ENCODE measurements at places on chromosomes 12 and 14.

- DNase-seq, result no peak
Measured at GRCh38 chr12:21998295-21998694, 47.7 kb upstream of the CMAS start.

- DNase-seq, result no peak
Measured at GRCh38 chr14:61218767-61219166, 62.4 kb downstream of the TMEM30B start.

DNA sequence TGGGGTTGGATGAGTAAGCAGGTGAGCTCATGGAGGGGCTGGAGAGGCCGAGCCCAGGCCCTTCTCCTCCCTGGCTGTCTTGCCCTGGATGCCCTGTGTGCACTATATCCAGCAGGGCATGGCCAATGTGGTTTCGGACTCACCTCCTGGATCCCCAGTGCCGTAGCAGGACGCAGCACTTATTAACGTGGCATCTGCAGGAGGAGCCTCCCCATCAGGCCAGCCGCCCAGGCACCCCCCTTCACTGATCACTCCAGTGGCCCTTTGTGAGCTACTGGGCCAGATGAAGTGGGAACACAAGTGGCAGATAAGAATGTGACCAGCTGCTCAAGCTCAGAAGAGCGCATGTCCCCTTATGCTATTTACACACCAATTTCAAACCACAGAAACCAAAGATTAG, 43.1 kb upstream of the DICER1 start:
- no peak for DNase-seq

DNA sequence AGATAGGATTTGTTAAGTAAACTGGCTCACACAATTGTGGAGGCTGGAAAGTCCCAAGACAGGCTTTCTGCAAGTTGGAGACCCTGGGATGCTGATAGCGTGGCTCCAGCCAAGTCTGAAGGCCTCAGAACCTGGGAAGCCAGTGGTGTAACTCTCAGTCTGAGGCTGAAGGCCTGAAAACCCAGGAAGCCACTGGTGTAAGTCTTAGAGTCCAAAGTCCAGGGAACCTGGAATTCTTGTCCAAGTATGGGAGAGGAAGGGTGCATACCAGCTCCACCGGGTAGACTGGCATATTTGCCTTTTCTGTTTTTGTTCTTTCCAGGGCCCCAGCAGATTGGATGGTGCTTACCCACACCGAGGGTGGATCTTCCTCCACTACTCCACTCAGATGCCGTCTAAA, 18.1 kb downstream of the GMFB start:
- no peak for DNase-seq

DNA sequence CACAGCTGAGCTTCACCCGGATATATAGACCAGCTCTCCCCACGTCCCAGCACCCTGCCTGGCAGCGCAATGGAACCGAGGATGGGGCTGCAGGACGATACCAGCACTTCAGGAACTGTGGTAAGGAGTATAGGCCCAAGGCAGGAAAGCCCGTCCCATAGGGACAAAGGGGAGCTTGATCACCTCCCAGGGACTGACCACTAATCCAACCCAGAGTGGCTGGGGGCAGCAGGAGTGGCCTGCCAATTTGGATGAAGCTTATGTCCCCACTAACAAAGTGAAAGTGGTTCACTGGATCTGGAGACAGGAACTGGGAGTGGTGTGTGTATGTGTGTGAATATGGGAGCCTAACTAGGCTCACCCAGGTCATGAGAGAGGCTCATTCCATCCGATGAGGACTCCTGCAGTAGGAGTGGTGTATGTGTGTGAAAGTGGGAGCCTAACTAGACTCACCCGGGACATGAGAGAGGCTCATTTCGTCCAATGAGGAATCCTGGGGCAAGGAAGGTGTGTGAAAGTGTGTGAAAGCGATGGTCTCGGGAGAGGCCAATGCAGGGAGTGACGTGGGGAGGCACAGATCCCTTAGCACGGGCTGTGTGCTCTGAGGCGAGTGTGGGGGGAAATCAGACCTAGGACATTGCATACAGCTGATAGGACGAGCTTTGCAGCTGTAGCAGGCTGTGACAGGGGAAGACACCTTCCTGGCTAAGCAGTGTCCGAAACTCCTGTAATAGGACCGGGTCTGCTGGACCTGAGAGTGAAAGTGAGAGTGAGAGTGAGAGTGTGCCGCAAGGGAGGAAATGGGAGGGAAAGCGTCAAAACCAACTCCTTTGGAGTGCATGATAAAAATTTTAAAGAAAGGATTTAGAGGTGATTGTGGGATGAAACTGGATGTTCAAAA, 25.7 kb downstream of the KLRK1 start:
- DNase-seq, result peak; percentile 84

DNA sequence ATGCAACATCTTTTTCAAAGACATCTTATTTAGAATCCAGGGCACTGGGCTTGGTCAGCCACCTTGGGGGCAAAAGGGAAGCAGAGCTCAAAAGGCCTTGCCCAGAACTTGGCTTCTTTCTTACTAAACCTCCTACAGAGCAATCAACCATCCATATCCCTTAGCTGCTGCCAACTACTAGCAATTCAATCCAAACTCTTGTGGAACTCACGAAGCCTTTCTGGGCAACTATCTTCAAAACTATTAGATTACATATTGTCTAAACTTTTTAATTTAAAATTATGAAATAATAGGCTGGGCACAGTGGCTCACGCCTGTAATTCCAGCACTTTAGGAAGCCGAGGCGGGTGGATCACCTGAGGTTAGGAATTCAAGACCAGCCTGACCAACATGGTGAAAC, 95.5 kb downstream of the PAWR start:
- no peak for DNase-seq

DNA sequence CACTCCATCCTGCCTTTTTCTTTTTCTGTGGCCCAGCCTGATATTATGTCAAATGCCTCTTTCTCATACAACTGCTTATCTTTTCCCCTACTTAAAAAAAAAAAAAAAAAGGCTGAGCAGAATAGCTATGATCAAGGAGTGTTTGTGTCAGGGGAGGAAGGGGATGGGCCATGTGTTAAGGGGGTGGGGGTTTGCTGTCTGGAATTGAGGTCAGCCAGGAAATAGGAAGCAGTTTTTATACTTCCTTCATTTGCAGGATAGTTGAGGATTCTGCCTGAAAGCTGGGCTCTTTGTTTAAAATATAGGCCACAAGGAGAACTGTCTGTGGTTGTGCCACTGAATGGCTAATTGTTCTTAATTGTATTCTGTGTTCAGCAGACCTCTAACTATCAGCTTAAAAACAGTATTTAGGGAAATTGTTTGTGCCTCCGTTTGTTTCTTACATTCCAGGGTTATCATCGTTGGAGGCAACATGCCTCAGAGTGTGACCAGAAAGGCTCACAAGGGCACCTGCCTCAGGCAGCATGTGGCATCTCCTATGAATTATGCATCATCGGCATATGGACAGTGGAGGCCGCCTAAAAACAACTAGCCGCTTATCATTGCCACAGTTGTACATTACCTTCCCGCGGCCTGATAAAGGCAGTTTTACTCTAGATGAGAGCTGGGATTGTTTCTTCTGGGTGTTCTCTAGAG, 96.0 kb downstream of the SRGAP1 start:
- DNase-seq, result peak; percentile 92

GRCh38 chr12:101521136-101521535, 46.0 kb downstream of the SPIC start:
- DNase-seq, result no peak

DNA sequence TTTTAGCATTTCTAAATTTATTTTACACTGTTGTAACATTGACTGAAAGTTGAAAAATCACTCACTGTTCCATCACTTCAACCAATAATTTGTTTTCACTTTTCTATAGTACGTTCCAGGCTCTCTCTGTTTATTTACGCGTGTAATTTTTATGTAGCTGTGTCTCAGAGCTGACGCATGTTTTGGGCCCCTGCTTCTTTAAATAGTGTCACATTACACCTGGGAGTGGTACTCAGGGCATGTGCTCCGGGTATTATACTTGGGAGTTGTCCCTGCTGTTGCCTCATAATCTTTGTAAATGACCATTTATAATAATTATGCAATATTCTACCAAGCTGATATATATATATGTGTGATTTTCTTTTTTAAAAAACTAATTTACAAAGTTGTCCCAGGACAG, 132.8 kb upstream of the CPM start:
- DNase-seq, result no peak

- no peak for DNase-seq
Measured at GRCh38 chr14:94304243-94304642, 11.2 kb upstream of the SERPINA10 start.

DNA sequence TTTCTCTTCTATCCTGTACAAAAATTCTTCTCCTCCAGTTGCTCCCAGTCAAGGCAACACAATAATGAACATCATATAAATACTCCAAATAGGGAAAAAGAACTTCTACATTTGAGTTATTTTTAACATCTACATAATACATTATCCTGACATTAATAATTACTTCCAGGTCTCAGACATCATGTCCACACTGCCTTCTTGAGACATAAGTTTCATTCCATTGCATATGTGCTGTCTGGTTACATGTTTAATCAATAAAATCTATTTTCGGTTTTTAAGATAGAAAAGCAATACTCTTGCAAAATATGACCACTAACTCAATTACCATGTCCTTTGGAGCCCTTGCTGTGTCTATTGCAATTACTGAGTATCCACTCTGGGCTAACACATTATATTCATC, 881.9 kb downstream of the GALC start:
- DNase-seq, result no peak

DNA sequence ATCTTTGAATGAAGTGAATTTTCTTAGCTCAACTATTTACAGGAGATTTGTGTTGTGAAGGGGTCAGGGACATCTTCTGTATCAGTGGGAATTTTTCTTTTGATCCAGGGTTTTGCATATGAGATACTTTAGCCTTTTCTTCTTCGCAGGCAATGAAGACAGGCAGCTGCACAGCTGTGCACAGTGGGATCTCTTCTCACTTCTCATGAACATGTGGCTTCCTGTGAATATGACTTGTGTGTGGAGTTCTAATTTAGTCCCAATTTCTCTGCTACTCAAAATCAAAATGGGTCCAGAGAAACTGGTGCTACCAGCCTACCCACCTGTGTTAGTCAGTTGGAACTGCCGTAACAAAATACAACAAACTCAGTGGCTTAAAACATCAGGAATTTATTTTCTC, 37.8 kb downstream of the ARF6 start:
- DNase-seq, result no peak

GRCh38 chr12:46160981-46161690, 107.7 kb downstream of the SLC38A1 start:
- no peak for DNase-seq

DNA sequence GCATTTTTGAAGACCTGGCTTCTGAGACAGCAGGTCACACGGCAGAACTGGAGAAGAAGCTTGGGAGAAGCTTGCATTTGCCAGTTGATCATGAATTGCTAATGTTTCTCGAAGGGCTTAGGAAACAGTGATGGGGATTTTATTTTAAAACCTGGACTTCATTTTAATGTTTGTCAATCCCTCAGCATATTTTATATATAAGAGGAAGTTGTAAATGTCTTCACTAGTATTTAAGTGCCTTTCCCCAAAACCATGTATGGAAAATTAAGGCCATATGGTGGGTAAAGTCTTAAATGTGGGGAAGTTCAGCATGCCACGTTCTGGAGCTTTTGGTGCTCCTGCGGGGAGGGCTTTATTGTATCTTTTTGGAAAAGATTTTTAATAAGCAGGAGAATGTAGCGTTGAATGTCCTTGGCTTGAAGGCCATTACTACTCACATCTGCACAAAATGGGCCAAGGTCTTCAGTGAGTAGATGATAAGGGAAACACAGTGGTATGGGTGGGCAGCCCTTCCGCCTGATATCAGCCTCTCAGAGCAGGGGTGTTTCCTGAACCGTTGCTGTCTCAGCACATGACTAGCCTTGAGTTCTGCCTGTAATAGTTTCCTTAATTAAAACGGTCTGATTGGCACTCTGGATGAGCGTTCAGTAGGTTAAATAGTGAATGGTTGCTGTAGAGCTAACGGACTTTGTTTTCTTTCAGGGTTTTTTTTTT, 511.4 kb downstream of the PCNX1 start:
- DNase-seq, result no peak

GRCh38 chr14:23953464-23954278, at the start of gene DHRS4:
DHRS4 (plus strand) TSS chr14:23953770; CDS start chr14:23953789, 19 bp downstream.
- peak; percentile 84 for DNase-seq

- peak; percentile 59 for DNase-seq
Measured at GRCh38 chr14:20782280-20782890, 1.3 kb downstream of the RNASE6 start.

DNA sequence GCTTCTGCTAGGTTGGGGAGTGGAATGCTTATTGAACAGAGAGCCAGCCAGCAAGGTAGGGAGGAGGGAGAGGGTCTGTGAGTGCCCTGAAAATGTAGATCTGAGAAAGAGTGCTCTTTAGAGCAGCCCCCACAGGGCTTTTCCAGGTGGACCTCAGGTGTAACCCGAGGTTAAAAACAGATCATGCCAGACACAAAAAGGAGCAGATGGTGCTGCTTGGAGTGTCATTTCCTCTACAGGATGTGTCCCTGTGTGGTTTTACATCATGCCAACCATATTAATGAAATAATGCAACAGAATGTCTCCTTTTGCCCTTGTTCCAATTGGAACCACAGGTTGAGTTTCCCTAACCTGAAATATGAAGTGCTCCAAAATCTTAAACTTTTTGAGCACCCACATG, 6.4 kb downstream of the SUSD6 start:
- no peak for DNase-seq

GRCh38 chr14:65304239-65304638, 108.3 kb upstream of the FUT8 start:
- no peak for DNase-seq

DNA sequence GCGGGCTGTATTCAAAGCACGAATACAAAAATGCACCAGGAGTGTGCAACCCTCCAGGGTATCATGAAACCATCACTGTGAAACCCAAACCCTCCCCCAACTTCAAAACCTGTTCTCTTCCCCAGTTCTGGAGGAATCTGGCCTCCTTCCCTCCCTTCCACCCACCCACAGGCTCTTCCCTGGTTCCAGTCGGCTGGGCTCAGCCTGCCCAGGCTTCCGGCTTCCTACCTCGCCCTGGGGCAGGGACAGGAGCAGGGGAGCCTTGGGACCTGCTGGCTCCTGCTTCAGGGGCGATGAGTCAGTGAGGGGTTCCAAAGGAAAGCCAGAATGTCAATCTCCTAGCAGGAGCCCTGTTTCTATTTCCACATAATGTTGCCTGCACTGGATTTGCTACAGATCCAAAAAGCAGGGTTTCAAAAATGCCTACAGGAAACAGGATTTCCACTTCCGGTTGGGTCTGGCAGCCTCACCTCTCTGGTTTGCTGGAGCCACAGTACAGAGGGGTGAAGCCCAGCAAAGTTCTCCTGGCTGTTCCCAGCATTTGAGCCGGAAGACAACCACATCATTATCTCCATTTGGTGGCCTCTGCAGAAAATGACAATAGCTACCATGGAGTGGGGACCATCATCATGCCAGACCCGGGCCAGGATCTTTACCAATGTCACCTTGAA, 278.3 kb downstream of the DPF3 start:
- no peak for DNase-seq

- DNase-seq, result no peak
Measured at GRCh38 chr12:57192920-57193319, 23.7 kb upstream of the NXPH4 start.

GRCh38 chr12:56954057-56954957, 3.1 kb downstream of the RDH16 start:
- no peak for DNase-seq

Measured in pons (tissue), 1 donor.